ENCODE measurements at places on chromosomes 11 and 22. TPM values are rescaled to one million over a fixed set of nuclear protein-coding genes. Genes with fewer than 3 reads are reported as not detected.

DNA sequence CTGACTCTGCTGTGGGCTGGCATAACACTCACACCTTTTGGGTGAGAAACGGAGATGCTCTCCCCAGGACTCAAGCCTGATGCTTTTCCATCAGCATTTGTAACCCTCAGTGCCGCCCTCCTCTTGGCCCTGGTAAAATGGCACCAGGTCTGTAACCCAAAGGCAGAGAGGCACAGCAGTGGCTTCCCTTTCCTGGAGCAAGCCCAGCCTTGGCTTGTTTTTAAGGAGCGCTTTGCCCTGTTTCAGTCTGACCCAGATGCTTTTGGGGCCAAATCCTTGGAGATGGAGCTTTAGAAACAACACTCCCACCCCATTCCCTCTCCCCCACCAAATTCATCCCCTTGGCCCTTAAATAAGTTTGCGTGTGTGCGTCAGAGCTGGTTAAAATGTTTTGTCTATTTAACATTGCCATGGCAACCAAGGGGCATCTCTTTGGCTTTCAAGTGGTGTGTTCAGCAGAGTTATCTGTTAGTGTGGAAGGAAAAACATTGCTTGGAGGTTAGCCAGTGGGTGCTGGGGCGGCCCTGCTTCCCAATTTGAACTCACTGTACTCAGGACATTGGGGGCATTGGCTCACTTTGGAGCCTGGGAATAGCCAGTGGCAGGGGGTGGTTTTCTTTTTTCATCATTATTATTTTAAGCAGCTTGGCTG lies 134.1 kb downstream of the NAV2 start:
- DNase-seq, result no peak

TTLL12 gene
- total RNA-seq, result 49.1 TPM

CTSW gene
- total RNA-seq, result not detected

DNA sequence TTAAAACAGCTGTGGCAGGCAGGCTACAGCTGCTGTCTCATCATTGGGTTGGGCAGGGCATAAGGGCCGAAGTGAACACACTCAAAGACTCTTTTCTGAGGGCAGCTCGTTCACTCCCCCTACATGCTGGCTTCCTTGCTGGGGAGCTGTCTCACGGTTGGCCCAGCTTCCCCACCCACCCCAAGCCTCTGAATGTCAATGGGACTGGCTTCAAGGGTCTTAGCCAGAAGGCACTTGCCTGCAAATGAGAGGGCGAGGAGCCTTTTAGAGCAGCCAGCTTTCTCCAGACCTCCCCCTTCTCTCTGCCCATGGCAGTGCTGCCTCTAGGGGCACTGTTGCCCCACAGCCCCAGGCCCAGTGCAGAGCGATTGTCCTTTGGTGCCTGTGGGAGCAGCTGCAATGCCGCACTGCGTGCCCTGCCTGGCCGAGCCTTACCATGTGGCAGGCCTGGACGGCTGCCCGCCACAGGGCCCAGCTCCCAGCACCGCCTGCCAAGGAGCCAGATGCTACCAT lies 94.7 kb upstream of the RASSF10 start:
- DNase-seq, result peak; percentile 9

P2RX6 gene
- total RNA-seq, result 1.6 TPM

NPAS4 gene
- total RNA-seq, result 0.11 TPM

MORC2 gene
- 12.6 TPM for total RNA-seq

DNA sequence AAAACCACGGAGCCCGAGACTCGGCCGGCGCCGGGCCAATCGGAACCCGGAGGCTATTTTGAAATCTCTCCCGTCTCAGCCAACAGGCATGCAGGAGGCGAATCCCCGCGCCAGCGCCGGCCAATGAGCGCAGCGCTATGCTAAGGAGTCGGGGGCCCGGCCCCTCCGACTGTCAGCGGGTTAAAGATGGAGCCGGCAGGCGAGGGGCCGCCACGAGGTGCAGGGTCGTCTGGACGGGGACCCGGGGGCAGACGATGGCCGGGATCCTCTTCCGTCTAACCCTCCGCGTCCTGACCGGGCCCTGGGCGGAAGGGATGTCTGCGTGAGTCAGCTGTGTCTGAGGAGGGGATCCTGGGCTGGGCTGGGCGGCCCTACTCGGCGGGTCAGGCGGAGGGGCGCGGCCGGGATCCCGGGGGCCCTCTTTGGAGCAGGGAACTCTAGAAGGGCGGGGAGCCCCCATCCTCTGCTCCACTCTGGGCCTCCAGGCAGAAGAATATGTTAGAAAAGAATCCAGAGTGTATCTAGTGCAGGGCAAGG lies 10.0 kb downstream of the SDF2L1 start:
- DNase-seq, result peak; percentile 94

GRCh38 chr22:30562366-30562765 lies 12.1 kb downstream of the GAL3ST1 start:
- DNase-seq, result no peak

MOV10L1 gene
- not detected for total RNA-seq

DNA sequence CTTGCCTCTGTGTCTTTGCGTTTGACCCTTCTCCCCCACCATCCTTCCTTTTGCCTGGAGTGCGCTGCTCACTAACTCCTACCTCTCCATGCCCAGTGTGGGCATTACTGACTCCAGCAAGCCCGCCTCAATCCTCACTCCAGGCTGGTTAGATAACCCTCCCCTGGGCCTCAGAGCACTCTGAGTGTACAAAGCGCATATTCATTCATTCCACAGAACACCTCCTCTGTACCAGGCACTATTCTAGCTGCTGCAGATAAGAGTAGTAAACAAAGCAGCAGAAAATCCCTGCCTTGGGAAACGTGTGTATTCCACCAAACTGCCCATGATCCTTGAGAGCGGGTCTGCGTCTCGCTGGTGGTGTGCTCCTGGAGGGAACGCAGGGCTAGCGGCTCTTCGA lies 3.2 kb downstream of the SLC22A8 start:
- no peak for DNase-seq

DNA sequence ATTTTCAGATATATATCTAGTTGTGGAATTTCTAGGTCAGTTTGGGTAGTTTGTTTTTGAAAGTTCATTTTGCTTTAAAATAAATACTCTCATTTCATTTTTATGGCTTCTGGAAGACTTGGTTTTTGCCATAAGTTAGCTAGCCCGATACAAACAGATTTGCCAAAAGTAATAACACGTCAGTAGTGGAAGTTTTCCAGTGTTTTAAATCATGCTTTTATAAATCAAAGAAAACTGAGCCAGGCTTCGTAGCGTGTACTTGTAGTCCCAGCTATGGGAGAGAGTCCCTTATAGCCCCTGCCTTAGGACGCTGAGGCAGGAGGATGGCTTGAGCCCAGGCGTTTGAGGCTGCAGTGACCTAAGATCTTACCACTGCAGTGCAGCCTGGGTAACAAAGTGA lies 21.7 kb upstream of the MICALL1 start:
- DNase-seq, result no peak

DNA sequence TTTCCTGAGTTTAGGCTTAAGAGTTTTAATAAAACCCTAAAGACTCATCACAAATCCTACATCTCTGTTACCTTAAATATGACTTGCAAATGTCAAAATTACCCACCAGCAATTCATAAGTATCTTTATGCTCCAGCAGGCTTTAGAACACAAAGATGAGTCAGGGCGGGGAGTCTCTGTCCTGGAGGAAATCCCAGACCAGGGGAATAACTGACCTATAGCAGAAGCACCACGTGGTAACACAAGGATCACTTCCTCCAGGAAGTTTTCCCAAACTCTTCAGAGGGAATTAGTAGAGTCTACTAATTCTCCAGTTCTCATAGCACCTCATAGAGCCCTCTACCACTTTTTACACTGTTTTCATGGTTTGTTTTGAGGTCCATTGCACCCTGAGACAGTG lies 217.0 kb downstream of the NAV2 start:
- peak; percentile 21 for DNase-seq

- no peak for DNase-seq
Observed at GRCh38 chr22:25841775-25842174, 99.8 kb downstream of the MYO18B start.

INS gene
- total RNA-seq, result not detected

DNA sequence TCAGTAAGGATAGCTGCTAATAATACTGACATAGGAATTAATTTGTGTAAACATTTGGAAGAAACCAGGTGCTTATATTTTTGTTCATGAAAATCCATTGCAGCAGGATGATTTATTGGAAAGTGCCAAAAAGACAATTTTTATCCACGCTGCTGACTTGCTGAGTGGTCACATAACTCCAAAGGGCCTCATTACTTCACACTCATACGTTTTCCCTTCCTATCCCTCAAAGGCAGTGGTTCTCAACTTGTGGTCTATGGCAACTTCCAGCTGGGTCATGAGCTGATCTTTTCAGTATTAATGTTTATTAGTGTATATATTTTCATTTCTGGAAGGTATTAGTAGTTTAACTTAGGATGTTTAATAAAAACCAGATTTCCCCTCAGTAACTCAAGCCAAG lies 178.1 kb downstream of the UVRAG start:
- DNase-seq, result no peak

- no peak for DNase-seq
Observed at GRCh38 chr11:118124929-118125535, 27.6 kb downstream of the SCN4B start.

MYBPC3 gene
- not detected for total RNA-seq

GRCh38 chr22:49535527-49536125 lies 292.0 kb downstream of the BRD1 start:
- no peak for DNase-seq

GRCh38 chr11:96095884-96096303 lies 172.0 kb upstream of the MTMR2 start:
- no peak for DNase-seq

GRCh38 chr11:104526006-104526405 lies 362.1 kb upstream of the PDGFD start:
- DNase-seq, result no peak

ASPHD2 gene
- total RNA-seq, result 3.9 TPM

- peak; percentile 13 for DNase-seq
Observed at GRCh38 chr11:6022956-6023355, 7.6 kb downstream of the OR56A1 start.

- DNase-seq, result no peak
Observed at GRCh38 chr22:39603345-39603744, 32.8 kb downstream of the CACNA1I start.

NRXN2 gene
- 20.9 TPM for total RNA-seq
